GM13976 (cell line): ENCODE measurements at places on chromosomes 3 and 15.

- no peak for DNase-seq
These were observed 101.7 kb upstream of the COL8A1 start for GRCh38 chr3:99536555-99537314.

DNA sequence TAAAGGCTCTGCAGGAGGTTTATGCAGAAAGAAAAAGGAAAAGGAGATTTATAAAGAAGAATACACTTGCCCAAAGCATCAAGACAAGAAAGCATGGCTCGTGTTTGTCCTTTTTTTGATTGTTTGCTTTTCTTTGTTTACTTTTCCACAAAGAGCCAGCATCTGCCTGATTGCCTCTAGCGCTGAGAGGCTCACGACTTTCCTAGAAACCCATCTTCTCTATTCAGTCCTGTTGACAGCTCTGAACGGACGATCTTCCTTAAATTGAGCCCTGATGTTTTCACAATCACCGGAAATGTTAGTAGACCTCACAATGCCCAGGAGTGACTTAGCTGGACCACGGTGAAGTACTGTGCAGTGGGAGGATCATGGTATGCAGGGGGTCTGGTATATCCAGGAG lies 12.4 kb downstream of the GP5 start:
- DNase-seq, result no peak

- DNase-seq, result peak; percentile 25
These were observed 19.3 kb upstream of the SPG21 start for GRCh38 chr15:65008983-65009382.

DNA sequence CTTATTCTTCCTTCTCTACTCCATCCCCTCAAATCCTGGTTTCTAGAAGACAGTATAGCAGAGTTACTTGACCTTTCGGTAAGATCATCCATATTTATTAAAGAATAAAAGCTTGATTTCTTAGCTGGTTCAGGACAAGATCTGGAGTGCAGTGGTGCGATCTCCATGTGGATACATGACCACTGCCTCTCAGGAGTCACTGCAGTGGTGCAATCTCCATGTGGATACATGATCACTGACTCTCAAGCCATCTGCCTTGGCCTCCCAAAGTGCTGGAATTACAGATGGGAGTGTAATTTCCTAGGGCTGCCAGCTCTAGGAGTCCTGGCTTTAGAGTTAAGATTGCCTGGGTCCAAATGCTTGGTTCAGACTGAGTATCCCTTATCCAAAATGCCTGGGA lies 16.5 kb downstream of the LARP6 start:
- DNase-seq, result no peak

GRCh38 chr3:58333206-58334012 lies 717 bp downstream of the PXK start:
- DNase-seq, result peak; percentile 75

- DNase-seq, result no peak
These were observed 278.5 kb upstream of the ZNF717 start for GRCh38 chr3:76063811-76064210.

DNA sequence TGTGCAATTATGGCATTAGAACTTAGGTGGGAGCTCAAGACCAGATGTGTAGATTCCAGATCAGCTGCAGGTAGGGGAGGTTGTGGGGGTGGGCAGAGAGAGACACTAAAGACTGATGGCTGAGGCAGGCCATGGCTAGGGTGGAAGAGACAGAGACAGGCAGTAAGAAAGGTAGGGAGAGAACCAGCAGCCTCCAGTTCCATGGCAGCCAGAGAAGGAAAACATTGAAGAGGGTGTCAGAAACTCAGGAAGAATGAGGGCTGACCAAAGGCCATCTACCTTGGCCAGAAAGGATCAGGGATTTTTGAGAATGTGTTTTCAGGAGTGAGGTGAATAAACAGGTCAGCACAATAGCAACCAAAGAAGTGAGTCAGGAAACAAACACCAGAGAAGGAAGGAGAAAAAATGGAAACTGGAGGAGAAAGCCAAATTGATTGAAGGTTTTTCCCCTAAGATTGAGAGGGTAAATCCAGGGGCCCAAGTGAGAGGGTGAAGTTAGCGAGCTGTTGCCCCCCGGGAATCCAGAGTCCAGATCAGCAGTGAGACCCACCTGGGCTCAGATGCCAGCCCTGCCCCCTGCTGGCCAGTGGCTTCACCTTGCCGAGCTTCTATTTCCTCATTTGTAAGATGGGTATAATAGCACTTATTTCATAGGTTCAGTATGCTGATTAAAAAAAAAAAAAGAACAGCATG lies 41.0 kb downstream of the ABHD2 start:
- peak; percentile 57 for DNase-seq

DNA sequence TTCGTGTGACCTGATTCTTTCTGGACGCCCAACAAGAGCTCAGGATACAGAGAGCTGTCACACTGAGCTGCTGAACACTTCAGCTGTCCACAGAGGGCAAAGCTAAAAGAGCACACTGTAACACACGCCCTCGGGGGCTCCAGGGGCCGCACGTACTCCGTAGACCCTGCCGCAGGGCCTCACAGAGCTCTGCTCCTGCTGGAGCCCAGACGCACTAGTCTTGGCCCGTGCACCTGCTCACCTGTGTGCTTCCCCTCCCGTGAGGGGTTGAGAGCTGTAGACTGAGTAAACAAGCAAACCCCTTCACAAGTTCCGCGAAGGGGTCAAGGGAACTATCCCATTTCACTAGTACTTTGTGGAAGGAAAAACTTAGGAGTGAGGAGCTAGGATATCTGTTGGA lies 30.7 kb upstream of the TUSC7 start:
- no peak for DNase-seq

GRCh38 chr15:46420990-46421389 lies 786.2 kb downstream of the SQOR start:
- no peak for DNase-seq

DNA sequence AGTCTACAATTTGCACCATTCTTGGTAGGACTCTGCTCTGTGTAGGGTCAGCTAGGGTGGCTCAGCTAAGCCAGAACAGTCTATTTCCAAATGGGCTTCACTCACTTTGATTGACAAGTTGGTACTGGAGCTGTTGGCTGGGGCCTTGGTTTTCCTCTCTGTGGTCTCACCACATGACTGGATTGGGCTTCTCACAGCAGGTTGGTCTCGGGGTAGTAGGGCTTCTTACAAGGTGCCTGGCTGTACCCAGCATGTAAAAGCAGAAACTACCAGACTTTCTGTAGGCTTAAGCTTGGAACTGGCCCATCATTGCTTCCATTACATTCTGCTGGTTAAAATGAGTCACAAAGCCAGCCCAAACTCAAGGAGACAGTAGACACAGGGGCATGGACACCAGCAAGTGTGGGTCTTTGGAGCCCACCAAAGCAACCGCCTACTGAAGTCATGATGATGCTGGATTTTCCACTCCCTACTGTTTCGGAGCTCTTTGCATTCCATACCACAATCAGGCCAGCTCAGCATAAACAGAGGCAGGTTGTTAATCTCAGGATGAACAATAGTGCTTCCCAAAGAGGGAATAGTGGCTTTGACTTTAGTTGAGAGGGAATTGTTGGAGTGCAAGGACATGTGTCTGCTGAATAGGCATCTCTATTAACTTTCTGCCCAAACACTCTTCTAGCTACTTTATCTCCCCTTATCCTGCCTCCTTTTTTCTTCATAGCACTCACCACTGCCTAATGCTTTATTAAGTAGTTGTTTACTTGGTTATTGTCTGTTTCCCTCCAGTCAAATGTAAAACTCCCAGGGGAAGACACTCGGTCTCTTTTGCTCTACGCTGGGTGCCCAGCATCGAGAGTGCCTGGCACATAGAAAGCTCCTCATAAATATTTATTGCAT lies 78.0 kb upstream of the RARB start:
- no peak for DNase-seq

- DNase-seq, result no peak
These were observed 2.5 kb downstream of the PFN2 start for GRCh38 chr3:149968216-149968615.

DNA sequence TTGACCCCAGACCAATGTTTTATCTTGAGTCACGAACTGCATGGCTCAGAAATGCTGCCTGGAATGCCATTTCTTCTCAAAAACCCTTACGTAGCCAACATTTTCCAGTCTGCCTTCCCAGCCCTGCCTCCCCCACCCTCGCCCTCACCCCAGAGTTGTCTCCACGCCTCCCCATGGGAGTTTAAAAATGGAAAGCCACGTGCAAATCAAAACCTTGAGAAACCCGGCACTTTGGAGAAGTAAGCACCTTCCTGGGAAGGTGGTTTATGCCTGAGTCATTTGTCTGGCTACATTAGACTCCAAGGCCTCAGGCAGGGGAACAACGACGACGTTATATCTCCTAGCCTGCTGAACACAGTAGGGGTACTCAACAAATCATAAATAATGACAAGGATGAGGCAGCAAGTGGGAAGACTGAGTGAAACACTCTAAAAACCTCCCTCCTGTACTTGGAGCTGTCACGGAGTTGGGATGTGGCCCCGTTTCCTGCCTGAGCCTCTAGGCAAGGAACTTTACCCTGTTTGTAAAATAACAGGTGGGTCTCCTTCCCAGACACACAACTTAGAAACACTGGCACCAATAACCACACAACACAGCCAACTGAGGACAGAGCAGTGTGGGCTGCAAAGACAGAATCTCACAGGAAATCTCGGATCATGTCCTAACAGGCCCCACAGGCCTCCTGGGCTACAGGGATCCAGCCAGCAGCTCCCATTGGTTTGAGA lies 179.1 kb downstream of the NTRK3 start:
- DNase-seq, result no peak

DNA sequence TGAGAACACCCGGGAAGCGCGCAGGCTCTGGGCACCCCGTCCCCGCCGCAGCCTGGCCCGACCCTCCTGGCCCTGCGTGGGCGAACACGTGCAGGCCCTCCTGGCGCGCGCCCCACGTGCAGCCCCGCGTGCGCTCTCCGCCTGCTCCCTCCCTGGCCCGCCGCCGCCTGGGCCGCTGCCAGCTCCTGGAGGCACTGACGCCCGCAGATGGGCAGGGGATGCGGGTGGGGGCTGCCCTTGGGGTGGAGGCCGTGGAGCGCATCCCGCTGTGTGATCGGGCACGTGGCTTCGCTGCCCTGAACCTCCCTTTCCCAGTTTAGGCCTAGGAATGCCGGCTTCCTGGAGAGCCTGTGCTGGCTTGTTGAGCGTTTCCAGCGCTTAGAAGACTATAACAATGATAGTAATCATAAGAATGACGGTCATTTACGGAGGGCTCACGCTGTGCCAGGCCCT lies 104.6 kb upstream of the SLC6A6 start:
- no peak for DNase-seq

GRCh38 chr15:93563218-93563617 lies 474.2 kb upstream of the RGMA start:
- no peak for DNase-seq

DNA sequence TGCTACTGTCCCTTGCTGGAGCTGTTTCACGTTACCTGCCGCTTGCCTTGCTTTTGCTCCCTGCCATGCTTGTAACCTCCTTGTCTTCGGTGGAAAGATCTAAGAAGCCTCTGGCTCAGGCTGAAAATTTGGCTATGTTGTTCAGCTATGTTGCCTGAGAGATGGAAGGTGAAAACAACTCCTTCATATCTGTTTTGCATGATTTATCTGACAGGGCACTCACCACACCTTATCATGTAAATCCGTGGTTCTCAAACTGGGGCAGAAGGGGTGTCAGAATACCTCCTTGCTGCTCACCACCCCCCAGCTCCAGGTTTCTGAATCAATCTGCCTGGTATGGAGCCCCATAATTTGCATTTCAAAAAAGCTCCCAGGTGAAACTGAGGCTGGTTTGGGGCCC lies 6.5 kb upstream of the CORO2B start:
- DNase-seq, result no peak

DNA sequence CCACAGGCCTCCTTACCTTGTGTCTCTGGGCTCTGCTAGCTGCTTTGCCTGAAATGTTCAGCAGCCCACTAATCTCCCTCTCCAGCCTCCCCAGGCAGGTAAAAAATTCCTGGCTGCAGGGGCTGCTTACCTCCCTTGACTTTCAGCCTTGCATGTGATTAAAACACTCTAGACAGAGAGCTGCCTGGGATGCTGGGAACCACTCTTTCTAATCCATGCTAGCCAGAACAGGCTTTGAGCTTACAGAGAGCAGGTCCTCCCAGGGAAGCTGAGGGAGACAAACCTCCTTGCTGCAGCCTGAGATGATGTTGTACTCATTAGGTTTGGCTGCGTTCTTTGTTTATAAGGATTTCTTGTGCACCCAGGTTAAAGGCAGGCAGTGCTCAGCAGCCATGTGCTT lies 33.7 kb upstream of the LIPC start:
- DNase-seq, result no peak

- DNase-seq, result no peak
These were observed 192.3 kb downstream of the OCA2 start for GRCh38 chr15:27906802-27907201.

DNA sequence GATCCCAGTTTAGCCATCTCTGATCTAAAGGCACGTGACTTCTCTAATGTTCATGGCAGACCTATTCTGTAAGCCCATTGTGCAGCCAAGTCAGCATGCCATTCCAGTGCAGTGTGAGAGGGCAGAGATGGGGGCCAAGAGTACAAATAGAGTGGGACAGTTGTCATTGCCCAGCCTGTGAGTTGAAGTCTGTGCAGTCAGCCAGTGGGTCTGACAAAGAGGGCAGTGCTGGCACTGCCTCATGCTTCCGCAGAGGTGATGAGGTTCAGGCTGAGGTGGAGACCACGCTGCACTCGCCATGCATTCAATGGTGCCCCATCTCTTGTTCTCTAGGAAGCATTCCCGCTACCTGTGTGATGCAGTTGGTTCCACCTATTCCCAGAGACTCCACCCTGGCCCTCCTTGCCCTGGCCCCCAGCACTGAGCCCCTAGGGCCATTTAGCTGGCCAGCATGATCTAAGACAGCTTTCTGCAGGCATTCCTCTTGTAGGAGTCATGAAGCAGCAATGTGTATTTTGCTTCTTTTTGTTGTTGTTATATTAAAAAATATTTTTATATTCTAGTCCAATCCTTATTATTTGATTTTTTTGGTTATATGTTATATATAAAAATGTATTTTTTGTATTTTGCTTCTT lies 3.7 kb downstream of the MRAS start:
- DNase-seq, result no peak

- DNase-seq, result no peak
These were observed 6.5 kb upstream of the CRYBG3 start for GRCh38 chr3:97815149-97815917.

GRCh38 chr3:141738891-141739363 lies 829 bp downstream of the RNF7 start:
- peak; percentile 34 for DNase-seq

DNA sequence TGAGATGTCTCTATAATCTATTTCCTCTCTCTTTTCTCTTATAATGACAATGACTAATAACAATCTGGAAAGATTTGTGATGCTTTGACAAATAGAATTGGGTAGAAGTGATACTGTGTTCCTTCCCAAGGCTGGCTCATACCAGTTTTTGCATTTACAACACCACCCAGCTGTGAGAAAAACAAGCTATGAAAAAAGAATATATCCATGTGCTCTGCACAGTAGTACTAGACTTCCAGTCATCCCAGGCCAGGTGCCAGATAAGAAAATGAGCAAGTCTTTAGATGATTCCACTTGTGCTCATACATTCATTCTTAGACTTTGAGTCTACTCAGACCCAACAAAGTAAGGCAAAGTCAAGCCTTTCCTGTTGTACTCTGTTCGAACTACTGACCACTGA lies 350.2 kb upstream of the POU1F1 start:
- DNase-seq, result no peak

GRCh38 chr3:139303216-139303615 lies 40.6 kb upstream of the MRPS22 start:
- DNase-seq, result no peak

GRCh38 chr3:148931574-148931973 lies 59.8 kb upstream of the GYG1 start:
- DNase-seq, result no peak
